ENCODE measurements at places on chromosomes 1 and 21.
A peak's percentile ranks its signal among the peaks of the same experiment; 100 is the strongest.

GRCh38 chr1:29424266-29424665 lies 187.9 kb downstream of the PTPRU start:
- DNase-seq, result no peak

- no peak for DNase-seq
Observed at GRCh38 chr1:240501115-240501514, 110.8 kb downstream of the GREM2 start.

GRCh38 chr1:160675641-160676410 lies 29.0 kb upstream of the SLAMF1 start:
- DNase-seq, result peak; percentile 74

- no peak for DNase-seq
Observed at GRCh38 chr1:47659146-47659545, 221.3 kb downstream of the FOXD2 start.

GRCh38 chr1:21294266-21294989 lies 4.2 kb upstream of the ECE1 start:
- peak; percentile 71 for DNase-seq

DNA sequence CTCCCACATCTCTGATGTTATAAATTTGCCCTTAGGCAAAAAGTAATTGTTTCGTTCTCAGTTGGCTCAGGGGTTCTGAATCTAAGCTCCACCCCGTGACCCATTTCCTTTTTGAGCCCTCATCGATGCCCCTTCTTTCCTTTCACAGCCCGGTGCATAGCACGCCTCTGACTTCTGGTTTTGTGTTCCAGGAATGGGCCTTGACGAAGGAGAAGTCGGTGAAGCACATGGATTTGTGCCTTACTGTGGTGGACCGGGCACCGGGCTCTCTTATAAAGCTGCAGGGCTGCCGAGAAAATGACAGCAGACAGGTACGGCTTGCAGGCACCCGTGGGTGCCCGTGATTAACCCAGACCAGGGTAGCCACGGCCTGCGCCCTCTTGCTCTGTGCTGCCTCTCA lies 151.9 kb downstream of the PGBD5 start:
- no peak for DNase-seq

- DNase-seq, result peak; percentile 86
Observed at GRCh38 chr1:1200876-1201810, 5.2 kb downstream of the TNFRSF18 start.

DNA sequence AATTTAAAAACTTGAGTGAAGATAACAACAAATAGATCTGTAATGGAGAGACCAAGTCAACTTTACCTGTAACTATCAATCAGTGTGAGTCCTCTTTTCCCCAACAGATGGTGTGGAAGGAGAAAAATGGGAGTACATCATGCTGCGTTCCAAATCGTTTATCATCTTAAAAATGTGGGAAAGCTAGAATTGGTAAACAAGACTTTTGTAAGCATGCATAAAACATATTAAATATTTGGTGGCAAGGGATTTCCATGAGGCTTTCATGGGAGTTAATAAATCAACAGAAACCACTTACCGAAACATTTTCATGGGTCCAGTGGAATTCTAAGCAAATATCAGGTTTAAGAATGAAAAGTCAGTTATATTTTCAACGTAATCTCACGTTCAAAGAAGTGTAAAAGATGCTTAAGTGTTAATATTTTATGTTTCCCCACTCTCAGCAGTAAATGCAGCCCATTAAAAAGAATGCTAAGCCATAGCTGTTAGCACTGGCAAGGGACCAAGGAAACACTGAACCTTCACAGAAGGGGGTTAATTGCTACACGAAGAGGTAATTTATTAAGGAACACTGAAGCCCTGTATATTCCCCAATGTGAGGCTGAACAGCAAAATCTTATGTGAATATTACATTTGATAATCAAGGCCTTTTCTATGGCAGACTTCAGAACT lies 117.0 kb downstream of the ZC3H11B start:
- no peak for DNase-seq

DNA sequence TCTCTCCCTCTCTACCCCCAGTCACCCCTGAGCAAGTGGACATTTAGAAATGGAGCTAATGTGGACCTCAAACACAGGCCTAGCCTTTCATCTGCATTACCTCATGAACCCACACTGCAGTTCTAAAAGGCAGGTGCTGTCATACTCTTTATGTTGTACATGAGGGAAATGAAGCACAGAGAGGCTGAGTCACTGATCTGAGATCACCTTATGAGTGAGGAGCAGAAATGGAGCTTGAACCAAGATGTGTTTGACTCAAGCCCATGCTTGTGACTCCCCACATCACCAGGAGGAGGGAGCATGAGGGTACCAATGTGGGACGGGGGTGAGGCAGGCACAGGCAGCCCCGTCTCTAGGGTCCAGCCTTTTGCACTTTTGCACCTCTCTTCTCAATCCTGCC lies 702.8 kb downstream of the PTPRU start:
- no peak for DNase-seq

DNA sequence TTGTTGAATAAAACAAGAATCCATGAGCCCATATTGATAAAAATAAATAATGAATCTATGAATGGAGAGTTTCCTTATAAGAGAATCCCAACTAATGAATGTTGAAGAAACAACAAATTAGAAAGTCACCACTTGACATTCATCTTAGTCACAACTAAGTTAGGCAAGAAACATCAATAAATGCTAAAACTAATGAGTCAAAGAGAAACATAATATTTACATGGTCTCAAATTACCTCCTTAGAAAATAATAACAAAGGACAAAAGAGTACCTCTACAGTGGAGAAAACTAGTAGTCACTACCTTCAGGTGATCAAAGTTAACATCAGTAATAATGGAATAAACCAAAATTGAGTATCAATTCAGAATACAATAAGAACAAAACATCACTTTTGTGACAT lies 93.5 kb downstream of the AKT3 start:
- DNase-seq, result no peak

DNA sequence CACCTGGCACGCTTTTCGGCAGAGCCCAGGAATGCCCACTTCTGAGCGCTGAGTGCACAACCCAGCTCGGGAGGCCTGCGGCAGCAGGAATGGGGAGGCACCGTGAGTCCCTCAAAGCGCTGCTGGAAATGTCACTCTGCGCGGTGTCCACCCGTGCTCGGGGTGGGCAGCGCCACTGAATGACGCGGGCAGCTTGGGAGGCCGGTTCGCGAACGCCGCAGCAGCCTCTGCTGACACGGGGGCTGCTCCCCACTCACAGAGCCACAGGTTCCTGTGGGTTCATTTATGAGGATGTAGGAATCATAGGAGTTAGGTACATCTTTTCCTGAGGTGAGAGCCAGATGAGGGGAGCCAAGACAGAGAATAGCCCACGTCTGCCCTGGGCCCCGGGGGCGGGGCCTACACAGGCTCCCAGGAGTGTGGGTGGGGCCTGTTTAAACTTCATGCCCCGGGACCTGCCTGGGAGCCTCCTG lies 146.7 kb upstream of the COL6A1 start:
- no peak for DNase-seq
